Stimulated activated CD8-positive, alpha-beta memory T cell treated with anti-CD3 and anti-CD28 coated beads, Interleukin-4, amount 100 ng/mL, for 1 hour (primary cell): ENCODE measurements at places on chromosomes 4 and X.

DNA sequence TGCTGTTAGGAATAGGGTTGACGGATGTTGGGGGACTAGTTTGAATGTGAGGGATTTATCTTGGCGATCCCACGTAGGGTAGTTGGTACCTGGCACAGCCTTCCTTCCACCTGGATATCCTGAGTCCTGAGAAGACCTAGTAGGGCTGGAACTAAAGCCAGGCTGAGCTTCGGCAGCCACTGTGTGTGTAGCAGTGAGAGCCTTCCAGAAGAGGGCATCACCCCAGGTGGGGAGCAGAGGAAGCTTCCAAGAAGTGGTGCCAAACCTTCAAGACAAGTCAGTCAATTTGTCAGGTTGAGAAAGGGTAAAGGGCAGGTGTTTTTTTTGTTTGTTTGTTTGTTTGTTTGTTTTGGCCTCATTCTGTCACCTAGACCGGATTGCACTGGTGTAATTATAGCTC, 1.2 kb upstream of the FGFBP2 start:
- DNase-seq, result no peak

GRCh38 chrX:6448003-6448402, 86.9 kb downstream of the VCX3A start:
- no peak for DNase-seq

GRCh38 chr4:169050881-169051760, 41.1 kb upstream of the CBR4 start:
- no peak for DNase-seq

DNA sequence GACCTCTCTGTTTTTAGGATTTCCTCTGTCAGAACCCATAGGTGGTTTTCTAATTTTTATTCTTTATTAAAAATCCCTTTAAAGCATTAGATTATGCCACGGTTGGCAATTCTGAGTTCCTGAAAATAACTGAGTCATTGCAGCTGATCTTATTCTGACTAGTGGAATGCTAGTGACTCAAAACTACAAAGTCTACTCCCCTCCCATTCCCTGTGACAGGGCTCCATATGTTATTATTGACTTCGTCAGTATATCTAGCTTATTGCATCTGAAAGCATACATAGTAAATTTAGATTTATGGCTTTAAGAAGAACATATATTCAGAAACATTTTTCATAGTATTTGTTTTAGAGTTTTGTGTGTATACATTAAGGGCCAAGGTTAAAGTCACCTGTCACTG, 38.5 kb downstream of the HERC3 start:
- no peak for DNase-seq

GRCh38 chr4:4200624-4201023, 26.1 kb downstream of the OTOP1 start:
- DNase-seq, result no peak

GRCh38 chrX:150464001-150464400, 100.9 kb downstream of the MAMLD1 start:
- DNase-seq, result no peak

GRCh38 chr4:176090115-176090514, 24.5 kb downstream of the WDR17 start:
- DNase-seq, result no peak

GRCh38 chrX:130173190-130173895, 1.6 kb downstream of the RAB33A start:
- DNase-seq, result no peak

- no peak for DNase-seq
Observed at GRCh38 chr4:128573781-128574508, 235.6 kb upstream of the JADE1 start.

DNA sequence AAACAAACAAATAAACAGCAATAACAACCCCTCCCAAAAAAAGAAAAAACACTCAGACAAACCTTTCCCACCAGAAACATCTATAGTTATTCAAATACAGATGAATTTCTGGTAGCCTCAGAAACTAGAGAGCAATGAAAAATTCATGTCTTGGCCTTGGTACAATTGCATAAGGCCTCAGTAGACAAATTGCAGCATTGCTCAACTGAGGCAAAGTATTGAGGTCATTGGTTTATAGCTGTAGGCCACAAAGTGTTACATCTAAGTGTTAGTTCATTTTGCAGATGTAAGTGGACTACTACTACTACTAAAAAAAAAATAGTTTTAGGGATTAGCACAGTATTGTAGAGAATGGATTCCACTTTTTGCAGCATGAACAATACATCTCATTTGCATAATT, 2268.3 kb downstream of the ARAP2 start:
- DNase-seq, result no peak

- no peak for DNase-seq
Observed at GRCh38 chrX:150036181-150036580, 97.9 kb upstream of the EOLA2 start.

DNA sequence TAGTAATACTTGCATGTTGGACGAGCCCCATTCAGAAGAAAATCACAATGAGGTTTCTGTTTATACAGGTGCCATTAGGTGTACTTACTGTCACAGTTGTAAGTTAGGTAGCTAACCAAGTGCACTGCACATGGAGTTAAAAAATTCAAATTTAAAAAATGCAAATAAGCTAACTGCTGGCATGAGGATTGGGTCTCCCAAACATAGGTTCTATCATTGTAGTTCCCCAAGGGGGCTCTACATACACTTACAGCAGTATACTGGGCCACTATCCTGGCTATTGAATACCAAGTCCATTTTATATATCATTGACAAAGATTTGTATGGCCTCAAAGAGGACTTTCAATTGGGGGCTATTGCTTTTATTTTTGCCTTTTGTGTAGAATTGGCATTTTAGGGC, 153.4 kb downstream of the FMR1NB start:
- DNase-seq, result no peak

GRCh38 chr4:144461906-144462305, 184.1 kb upstream of the HHIP start:
- no peak for DNase-seq

- DNase-seq, result no peak
Observed at GRCh38 chrX:103503163-103503852, 16.0 kb downstream of the RAB40A start.

- no peak for DNase-seq
Observed at GRCh38 chr4:56450342-56450741, 14.3 kb downstream of the PAICS start.

DNA sequence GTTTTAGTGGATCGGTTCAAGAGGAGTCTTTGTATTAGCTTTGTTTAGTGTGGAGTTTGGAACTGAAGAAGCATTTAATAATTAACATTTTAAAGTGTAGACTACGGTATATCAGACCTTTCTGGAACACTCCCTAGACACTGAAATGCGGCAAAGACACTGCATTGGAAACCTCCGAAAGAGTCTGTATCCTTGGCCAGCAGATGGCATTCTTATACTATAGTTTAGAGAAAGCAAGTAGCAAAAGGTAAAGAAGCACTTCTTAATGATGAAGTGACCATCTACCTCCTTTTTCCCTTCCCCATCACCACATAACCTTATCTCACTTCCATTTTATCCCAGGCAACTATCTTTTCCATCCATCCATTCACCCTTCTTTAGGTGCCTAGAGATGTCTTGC, 7.6 kb downstream of the FABP2 start:
- DNase-seq, result no peak

DNA sequence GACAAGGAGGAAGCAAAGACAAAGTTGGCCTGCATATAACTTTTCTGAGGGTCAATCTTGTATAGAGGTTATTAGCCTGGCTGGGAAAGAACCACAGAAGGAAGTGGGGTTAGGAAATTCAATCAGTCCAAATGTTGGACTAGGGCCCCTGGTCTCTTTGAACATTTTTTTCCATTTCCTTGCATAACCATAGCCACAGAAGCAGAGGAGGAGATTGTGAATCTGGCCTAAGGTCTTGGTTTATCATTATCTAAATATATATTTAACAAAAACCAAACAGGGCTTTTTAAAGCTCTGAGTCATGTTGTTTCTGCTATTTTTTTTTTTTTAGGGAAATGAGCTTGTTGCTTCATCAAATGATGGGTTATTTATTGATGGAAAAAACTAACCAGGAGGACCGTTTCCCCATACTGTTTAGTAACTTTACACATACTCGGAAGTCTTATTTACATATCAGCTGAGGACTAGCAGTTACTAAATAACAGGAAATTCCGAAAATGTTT, 97.7 kb upstream of the ACSL4 start:
- no peak for DNase-seq

- no peak for DNase-seq
Observed at GRCh38 chrX:41045960-41046567, 39.2 kb upstream of the USP9X start.

DNA sequence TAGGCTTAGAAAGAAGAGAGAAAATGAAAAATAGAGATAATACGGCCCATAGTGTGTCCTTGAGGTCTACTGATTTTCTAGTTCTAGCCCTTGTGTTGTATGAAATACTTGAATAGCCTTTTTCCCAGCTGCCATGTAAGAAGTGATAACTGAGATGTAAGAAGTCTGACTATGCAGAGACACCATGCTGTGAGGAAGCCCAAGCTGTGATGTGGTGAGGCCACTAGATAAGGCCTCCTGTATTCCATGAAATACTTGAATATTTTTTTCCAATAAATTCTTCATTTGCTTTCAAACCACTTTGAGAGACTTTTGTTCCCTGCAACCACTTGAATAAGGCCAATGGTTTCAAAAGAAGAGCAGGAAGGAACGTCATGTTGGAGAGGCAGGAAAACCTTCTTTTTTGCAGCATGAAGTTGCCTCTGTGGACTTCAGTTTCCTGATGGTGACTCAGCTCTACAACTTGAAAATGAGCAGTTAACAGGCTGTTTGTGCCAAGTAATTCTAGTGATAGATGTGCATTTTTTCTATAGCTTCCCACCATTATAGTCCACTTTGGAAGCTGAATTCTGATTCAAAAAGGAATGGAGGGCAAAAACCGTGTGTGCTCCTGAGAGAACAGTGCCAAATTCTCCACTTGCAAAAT, 25.5 kb upstream of the FAM9C start:
- DNase-seq, result no peak

- no peak for DNase-seq
Observed at GRCh38 chr4:57676394-57676793, 566.2 kb upstream of the IGFBP7 start.

DNA sequence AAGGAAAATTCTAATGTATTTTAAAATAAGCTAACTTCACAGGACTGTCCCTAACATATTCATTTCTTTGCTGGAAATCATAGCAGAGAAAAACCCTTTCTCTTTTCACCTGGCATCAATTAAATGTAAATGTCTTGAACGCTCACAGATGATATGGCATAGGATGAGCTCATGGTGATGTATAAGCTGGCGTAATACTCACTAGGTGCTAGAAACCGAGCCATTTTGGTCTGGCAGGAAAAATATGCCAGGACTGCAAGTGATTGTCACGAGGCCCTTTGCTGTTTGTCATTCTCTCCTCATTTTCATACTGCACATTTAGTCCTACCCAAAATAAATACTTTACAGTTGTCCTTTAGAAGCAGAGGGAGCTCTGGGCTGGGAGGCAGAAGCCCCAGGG, 222.7 kb upstream of the LNX1 start:
- DNase-seq, result no peak

DNA sequence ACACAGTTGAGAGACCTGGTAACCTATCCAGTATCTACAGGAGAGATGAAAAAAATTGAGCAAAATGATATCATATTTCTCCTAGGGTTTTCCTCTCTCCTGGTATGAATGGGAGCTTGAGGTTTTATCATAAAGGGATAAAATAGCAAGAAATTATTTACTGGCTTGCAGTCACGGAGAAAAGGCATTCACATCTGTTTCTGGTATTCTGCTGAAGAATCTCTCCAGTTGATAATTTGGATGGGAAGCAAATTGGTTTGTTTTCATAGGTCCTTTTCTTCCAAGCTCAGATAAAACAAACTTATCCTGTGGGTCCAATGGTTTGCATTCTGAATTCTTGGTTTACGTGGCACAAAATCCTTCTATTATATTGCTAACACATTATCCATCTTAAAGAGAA, 83.1 kb upstream of the GYPA start:
- no peak for DNase-seq

DNA sequence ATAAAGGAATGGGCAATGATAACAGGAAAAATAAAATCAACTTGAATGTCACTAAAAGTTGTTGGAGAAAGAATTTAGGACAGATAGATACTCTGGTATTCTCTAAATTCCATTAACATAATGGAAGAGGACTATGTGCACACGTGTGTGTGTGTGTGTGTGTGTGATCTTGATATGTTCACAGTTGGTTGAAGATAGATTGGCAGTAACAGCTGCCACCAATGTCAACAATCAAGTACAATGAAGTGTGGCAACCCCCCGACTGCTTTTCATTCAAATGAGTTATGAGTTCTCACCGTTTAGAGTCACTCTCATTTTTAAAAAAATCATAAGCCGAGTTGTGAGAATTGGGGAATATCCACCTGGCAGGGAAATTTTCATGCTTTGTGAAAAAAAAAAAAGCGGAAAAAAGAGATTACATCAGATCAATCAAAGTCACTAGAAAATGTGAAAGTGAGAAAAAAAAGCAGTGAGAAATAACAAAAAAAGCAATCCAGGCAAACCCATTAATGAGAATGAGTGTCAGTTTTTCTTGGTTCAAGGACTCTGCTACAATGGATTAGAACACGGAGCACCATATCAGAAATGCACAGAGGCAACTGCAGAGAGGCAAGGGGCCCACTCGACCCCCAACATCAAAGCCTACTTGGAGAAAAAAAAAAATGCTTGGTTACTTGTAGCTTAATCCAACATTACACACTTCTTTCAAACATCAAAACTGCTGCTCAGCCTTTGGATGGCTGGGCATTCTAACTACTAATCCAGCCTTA, 414.9 kb upstream of the PITX2 start:
- DNase-seq, result no peak
